Right lobe of liver (tissue), 6 donors: ENCODE measurements at places on chromosomes 3 and 15. TPM values are rescaled to one million over a fixed set of nuclear protein-coding genes. Genes with fewer than 3 reads are reported as not detected.

- DNase-seq, result no peak
Observed at GRCh38 chr3:102053375-102053989, 204.2 kb downstream of the NFKBIZ start.

- DNase-seq, result no peak
Observed at GRCh38 chr3:150265305-150265704, 142.8 kb upstream of the TSC22D2 start.

Gene CAND2
- total RNA-seq, result 0.62 TPM

Gene FOXL2NB
- not detected for total RNA-seq

DNA sequence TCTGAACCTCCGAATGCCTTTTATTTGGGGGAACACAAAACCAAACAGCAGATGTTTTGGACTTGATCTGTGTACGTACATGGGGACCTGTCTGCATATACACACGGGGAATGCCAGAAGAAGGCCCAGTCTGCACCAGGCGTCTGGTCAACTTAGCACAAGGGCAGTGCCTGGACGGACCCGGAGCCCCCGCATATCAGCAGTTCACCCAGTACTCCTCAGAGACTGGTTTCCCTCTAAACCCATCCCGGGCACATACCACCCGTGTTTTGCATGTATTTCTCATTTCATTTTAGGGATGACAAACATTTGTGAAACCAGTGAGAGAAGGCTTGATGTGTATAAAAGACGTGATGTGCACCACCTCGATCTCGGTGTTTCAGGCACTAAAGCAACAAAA lies 49.7 kb downstream of the KLHL25 start:
- DNase-seq, result no peak

GRCh38 chr3:186616299-186616617 lies 3.4 kb downstream of the AHSG start:
- DNase-seq, result no peak

Gene SNX4
- 35.0 TPM for total RNA-seq

Gene TTC23
- 18.4 TPM for total RNA-seq

DNA sequence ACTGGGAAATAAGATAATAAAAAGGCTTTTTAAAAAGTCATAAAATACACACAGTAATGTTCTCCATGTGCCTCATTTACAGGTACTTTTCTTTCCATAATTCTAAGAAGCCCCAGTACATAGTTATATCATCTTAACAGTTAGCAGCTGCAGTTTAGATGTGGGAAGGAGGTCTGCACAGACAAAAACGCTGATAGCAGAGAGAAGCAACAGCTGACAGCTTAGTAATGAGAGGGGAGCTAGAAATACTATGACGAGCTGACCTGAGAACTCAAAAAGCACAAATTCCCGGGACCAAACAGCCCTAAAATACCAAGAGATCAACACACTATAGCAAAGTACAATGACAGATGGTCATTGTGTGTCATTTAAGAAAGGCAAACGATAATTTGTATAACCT lies 36.7 kb upstream of the ARHGEF3 start:
- DNase-seq, result no peak

Gene ARPIN
- total RNA-seq, result 7.3 TPM

DNA sequence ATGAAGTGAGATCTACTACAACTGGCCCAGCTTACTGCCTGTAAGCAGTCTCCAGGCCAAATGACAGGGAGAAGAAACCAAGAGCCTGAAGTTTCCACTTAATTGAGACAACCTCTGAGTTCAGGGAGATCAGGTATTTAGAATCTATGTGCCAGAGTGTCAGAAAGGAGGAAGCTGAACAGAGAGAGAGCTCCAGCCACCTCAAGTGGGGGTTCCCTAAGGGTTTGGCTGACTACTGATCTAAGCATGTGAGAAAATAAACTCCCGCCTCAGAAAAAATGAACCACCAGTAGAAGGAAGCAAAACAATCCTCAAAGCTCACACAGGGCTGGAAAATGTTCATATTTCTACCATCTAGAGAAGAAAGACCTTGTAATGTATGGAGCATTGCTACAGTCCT lies 25.0 kb downstream of the ADAM10 start:
- no peak for DNase-seq

Gene GUCA1C
- not detected for total RNA-seq

DNA sequence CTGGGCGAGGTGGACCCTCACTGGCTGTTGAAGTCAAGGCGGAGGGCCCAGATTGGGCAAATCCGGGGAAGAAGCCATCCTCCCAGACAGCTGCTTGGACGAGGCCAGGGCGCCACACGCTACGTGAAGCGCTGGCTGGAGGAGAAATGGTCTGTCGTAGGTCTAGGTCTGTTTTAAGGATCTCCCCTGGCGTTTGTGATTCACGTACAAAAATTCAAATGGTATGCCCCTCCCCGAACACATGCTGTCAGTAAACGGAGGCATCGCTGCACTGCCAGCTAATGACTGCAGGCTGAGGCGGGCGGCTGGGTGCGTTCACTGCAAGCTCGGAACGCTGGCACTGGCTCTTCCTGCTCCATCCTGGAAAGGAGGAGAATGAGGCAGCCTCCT lies 69.9 kb downstream of the EPHB3 start:
- DNase-seq, result no peak

DNA sequence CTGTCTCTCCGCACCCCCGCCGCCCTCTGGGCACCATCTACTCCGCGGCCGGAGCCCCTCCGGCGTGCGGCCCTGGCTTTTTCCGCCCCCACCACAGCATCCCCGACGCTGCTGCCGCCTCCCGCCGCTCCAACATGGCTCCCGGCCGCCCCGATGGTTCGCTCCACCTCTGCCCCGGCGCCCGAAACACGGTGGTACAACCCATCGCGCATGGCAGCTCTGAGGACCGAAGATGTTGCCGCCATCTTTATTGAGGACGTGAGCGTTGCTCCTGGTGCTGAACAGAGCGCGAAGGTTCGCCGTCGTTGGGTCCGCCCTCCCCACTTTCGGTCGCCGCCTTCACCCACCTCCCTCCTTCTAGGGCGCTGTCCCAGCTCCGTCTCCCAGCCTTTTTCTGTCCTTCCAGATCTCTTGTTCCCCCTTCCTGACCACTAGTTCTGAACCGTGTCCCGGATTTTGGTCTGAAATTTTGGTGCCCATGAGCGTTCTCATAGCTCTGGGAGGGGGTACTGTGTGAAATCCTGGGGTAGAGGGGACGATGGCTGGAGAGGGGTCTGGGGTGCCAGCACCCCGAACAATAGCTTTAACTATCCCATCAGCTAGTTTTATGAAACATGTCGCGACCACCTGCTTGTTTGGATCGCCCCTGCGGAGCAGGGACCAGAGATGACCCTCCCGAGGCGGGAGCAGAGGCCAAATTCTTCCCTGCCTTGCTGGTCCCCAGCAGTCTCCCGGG lies at the start of gene CELSR3:
TSS of gene CELSR3 (minus strand) at position 134 of the 736 bp plus-strand sequence. CDS start 252 bp downstream, outside the sequence.
- no peak for DNase-seq

- DNase-seq, result no peak
Observed at GRCh38 chr15:68537506-68537905, 41.3 kb upstream of the CORO2B start.

Gene SMCO1
- not detected for total RNA-seq

GRCh38 chr15:50698101-50698500 lies 11.5 kb upstream of the TRPM7 start:
- DNase-seq, result no peak

GRCh38 chr15:29849218-29849617 lies 26.9 kb upstream of the TJP1 start:
- DNase-seq, result no peak

GRCh38 chr15:79154483-79155135 lies 64.0 kb upstream of the RASGRF1 start:
- DNase-seq, result no peak

DNA sequence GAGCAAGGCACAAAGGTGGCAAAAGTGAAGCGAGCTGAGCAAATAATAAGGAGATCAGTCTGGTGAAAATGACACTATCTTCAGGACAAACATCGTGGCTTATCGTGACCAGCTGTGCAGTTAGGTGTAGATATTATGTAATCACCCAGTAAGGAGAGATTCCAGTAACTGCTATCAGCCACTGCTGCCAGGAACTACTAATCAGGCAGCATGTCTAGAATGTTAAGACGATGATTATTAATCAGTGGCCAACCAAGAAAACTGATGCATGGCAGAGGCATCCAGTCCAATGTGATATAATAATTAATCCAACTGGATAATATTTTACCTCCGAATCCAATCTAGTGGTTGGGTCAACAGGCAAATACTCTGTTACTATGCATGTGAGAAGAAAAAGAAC lies 252.7 kb upstream of the ZPLD1 start:
- no peak for DNase-seq

Gene CCDC39
- not detected for total RNA-seq

Gene SERPINI2
- total RNA-seq, result not detected

DNA sequence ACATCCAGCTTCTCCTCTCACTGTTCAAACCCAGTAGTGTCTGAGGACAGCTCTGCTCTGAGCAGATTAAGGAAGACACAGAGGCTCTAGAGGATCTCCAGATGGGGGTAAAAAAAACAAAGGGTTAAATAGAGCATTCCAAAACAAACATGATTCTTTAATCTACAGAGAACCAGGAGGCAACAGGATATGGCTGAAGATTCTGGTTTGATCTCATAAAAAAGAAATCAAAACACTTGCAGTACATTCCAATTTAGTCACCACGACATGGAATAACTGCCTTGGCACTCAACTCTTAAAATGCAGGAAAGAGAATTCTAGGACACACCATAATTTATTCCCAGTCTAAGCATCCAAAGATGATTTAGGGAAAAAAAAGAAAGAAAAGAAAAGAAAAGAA lies 32.0 kb downstream of the TM4SF4 start:
- DNase-seq, result no peak

- no peak for DNase-seq
Observed at GRCh38 chr3:31307131-31307785, 225.5 kb upstream of the STT3B start.

Gene ACTC1
- not detected for total RNA-seq

Gene AHSG
- total RNA-seq, result 1,091 TPM
